Neuronal stem cell (in vitro differentiated cells): ENCODE measurements at places on chromosomes 13 and 19.

DNA sequence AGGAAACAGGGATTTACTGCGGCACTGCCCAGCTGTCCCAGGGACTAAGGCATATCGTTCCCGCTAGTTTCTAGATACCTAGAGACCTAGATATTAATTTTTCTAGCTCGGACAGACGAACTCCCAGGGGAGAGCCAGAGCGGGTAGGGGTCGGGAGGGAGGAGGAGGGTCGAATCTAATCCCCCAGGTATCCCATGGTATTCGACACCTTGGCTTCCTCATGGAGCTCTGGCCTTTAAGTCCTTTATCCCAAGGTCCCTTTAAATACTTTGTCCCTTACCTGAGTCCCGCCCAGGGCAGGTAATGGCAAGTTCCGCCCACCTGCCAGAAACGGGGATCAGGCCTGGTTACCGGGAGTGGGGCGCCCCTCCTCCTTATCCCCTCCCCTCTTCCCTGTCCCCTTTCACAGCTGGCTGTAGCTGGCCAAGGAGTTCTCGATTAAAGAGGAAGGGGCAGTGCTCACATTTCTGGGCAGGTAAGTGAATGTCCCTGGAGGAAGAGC is at the start of gene PRRG2:
Gene PRRG2 (plus strand): TSS at position 310 of the 502 bp plus-strand sequence. CDS start 1,904 bp downstream, outside the sequence.
- no peak for DNase-seq

DNA sequence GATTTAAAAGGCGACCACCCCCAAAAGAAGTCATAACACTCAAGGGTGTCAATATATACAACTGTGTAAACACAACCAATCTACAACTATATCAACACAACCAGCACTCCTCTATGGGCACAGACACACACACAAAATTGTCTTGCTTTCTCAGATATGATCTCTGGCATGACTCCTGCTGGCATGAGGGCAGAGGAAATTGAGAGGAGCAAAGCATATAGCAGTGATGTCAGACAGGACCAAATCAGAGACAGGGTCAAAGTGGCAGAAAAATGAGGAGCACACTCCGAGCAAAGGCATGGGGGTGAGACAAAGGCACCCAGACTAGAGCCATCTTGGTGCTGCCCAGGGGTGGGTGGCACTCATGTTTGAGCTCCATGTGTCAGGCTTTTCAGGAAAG is 9.6 kb downstream of the IRGQ start:
- no peak for DNase-seq

- DNase-seq = no peak
Observed at GRCh38 chr13:112450118-112450903, 74.2 kb downstream of the SPACA7 start.

GRCh38 chr19:52592301-52592700 is 22.2 kb downstream of the ZNF701 start:
- no peak for DNase-seq

DNA sequence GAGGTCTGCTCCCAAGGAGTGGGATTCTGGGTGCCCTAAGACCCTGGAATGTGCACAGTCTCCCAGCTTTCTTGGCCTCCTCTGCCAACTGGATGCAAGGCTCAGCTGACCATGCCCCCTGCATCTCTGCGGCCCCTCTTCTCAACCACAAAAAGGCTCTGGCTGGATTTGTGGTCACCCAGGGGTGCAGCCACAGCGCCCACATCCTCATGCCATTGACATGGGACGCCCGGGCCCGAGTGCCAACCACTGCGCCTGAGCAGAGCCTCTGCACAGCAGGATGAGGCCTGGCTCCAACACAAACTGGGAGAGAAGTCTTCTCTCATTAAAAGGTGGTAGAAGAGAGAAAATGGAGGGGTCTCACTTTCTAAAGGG is 103.5 kb downstream of the FOXO1 start:
- DNase-seq = no peak

DNA sequence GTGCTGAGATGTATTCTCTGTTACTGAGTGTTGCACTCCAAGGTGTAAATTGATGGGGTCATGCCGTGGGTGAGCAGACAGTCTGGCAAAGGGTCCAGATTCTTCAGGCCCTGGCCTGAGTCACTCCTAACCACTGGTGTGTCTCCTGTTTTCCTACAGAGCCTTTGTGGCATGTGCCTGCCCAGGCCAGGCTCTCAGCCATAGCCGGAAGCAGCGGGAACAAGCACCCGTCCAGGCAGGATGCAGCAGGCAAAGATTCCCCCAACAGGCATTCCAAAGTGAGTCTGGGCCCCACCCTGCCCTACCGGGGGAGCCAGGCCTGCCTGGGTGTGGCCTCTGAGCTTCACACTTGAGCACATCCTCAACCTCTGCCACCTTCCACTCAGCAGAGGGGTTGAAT is 61.9 kb downstream of the DPF1 start:
- DNase-seq = no peak

GRCh38 chr19:43286096-43286495 is 16.8 kb upstream of the PSG9 start:
- DNase-seq = no peak
